ENCODE measurements at places on chromosomes 12 and 14.

GRCh38 chr12:55789893-55790292 is 27.6 kb downstream of the SARNP start:
- no peak for DNase-seq

GRCh38 chr12:123483602-123484248 is 25.8 kb downstream of the SNRNP35 start:
- DNase-seq = peak; percentile 29

DNA sequence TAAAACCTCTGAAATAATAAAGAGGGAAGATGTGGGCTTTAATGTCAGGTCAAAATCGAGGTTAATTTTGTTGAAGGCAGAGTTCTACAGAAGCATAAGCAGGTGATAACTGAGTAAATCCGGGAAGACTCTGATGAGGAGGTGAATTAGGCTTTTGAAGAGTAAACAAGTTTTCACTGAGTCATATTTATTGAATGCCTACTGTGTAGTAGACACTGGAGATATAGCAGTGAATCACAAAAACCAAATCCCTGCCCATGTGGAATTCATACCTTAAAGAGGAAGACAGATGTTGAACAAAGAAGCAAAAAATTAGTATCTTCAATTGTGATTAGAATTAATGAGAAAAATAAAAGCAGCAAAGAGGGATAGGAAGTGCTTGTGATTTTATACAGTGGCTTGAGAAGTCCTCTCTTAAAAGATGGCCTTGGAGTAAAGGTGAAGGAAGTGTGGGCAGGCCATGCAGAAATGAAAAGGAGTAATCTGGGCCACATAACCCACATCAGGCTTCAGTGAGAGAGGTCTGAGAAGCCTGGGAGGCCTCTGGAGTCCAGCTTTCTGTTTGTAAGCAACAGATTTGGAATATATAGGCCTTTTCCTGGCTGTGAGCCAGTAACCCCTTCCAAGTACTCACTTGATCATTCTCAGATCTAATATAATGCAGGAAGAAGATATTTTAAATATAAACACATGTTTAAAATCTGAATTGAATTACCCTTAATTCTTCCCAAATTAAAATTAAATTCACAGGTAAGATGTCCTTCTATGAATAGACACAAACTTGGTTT is 46.7 kb downstream of the BHLHE41 start:
- DNase-seq = no peak

DNA sequence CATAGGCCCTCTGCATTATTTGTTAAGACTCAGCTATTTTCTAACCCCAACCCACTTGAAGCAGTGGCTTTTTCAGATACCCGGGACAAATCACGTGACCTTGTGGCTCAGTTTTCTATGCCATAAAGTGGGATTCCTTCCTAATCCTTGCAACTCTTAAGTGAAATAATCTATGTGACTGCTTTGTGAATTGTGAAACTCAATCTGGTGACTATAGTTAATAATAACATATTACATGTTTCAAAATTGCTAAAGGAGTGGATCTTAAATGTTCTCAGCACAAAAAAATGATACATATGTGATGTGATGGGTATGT is 17.3 kb downstream of the EML1 start:
- no peak for DNase-seq

DNA sequence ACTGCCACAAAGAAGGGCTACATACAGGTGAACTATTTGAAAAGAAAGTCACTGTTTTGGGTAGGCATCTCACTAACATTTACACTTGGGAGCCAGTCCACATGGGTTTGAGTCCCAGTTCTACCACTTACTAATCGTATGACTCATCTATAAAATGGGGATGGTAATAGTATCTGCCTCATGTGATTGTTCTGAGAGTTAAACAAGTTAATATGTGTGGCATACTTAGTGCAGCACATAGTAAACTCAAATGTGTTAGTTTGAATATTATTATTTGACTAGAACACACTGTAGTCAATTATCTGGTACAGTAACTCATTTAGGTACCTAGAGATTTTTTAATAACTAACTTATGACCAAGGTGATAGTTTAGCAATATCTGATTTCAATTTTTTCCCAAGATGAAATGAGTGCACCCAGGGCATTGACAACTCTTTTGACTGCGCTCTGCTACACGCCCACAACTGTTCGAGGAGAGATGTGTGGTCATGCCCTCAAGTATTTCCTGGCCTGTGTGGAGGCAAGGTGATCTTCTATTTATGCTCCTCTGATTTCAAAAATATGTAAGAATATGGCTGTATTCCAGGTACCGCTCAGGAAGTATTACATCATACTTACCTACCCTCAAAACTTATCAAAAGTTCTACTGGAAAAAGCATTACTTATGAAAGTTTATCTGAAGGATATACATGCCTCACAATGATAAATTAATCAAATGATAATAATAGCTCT is 210.6 kb upstream of the EGLN3 start:
- no peak for DNase-seq

GRCh38 chr14:82855912-82856391 is 1322.3 kb upstream of the SEL1L start:
- no peak for DNase-seq

- no peak for DNase-seq
These were observed 293.5 kb upstream of the LRFN5 start for GRCh38 chr14:41313196-41313595.

DNA sequence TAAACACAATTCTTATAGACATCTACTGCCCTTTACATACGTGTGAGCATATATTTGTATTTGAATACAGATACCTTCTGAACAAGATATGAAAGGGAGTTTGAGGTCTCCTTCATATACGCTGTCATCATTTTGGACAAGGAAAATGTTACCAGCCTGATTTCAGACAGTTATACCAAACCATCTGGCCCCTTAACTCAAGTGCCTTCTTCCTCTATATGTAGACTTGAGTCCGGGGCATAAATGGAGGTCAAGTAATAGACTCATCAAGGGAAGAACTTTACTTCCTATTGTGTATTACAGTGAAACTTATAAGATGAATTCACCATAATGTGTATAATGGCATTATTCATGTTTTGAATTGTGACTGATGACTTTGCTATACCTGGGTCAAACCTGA is 52.2 kb downstream of the FAR2 start:
- DNase-seq = no peak

DNA sequence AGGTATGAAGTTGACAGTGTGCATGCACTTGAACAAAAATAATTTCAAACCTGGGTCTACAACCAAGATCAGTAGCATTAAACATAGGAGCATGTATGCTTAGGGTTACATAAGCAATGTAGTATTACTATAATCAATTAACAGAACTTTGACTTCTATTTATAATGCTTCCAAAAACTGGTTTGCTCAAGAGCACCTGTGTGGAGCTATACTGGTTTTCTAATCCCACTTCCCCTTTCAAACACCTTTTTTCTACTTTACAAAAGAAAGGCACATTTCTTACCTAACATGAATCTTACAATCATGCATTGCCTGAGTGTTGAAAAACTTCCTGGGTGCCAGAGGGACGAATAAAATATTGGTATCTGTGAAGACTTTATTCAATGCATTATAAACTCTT is 72.7 kb downstream of the EFCAB11 start:
- DNase-seq = no peak

GRCh38 chr12:121223292-121224285 is 13.7 kb downstream of the P2RX4 start:
- peak; percentile 41 for DNase-seq

- DNase-seq = no peak
These were observed 55.0 kb upstream of the NELL2 start for GRCh38 chr12:44930972-44931600.

DNA sequence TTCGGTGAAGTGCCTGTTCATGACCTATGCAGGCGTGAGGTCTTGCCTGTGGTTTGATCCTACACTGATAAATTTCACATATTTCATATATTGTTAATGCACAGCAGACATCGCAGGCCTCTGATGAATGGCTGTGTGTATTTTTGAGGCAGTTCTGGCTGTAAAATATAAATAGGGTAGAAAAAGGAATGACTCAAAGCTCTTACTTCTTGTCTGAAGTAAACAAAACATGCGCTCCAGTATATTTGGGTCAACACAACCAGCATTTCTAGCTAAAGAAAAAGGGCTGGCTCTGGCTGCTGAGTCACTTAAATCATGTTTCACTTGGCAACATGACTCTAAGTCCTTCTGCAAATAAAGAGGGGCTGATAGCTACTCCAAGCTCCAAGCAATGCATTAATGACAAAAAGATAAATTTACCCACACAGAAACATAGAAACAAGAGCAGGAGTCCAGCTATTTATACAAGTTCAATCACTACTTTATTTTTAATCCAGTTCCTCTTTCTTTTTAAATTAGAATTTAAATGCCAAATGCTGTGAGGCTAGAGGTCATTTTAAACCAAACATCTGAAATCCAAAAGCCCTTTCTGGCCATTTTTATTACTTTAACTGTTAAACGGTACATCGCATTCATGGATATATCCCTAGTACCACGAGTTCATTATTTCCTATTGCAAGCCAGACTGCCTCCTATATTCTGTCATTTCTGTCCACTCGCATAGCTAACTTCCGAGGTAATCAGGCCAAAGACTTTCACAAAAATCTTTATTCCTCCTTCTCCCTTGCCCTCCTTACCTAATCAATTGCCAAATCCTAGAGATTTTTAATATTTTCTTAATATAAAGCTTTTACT is 54.3 kb upstream of the TMCC3 start:
- DNase-seq = no peak

DNA sequence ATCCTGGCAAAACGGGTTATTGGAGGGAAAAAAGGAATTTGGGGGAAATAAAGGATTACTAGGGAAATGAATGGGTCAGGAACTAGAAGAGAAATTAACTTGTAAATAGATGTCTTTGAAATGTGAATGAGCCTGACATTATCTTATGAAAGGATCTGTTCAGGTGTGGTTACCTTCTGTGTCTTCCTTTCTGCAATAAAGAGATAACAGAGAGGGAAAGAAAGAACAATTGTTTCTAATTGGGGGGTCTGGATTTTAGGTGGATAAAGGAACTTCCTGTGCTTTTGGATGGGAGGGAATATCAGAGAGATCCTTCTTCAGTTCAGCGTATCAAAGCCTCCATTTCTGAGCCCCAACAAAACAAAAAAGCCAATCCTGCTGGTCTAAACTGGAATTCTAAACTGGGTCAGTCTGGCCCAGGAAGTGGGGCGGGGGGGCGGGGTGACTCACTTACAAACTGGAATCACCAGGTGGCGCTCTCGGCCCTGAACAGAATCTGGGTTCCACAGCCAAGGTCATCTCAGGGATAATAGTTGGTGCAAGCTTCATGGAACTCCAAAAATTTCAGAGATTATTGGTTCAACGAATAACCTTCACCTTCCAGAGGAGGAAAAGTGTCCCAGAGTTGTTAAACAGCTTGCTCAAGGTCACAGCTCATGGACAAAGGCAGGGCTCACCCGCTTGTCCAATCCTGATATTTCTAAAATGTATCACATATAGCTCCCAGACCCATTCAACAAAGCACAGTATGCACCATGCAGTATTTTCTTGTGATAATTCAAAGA is 15.2 kb upstream of the PEBP1 start:
- peak; percentile 80 for DNase-seq

- no peak for DNase-seq
These were observed 27.8 kb downstream of the NOC4L start for GRCh38 chr12:132171968-132172521.

DNA sequence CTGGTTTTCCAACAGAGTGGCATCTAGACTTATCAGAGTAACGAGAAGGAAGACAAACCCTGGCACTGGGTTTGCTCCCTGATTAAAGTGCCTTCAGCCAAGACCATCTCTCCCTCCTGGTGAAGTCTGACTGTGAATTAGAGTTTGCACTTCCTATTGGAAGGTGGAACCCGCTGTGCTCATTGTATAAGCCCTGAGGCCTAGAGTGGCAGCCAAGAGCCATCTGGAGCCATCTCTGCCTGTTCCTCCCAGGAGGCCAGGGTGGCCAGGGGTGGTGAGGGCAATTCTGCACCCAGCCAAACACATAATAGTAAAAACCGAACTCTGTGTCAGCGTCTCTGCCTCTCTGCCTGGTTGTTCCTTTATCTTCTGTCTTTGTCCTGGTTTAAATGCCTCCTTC is 25.0 kb downstream of the MFAP5 start:
- DNase-seq = no peak

GRCh38 chr12:111467092-111467856 is 61.6 kb downstream of the SH2B3 start:
- no peak for DNase-seq

GRCh38 chr12:100356644-100357223 is at the start of gene SLC17A8:
Gene SLC17A8 (plus strand): TSS chr12:100357074. CDS start chr12:100357392, 318 bp downstream.
- no peak for DNase-seq

DNA sequence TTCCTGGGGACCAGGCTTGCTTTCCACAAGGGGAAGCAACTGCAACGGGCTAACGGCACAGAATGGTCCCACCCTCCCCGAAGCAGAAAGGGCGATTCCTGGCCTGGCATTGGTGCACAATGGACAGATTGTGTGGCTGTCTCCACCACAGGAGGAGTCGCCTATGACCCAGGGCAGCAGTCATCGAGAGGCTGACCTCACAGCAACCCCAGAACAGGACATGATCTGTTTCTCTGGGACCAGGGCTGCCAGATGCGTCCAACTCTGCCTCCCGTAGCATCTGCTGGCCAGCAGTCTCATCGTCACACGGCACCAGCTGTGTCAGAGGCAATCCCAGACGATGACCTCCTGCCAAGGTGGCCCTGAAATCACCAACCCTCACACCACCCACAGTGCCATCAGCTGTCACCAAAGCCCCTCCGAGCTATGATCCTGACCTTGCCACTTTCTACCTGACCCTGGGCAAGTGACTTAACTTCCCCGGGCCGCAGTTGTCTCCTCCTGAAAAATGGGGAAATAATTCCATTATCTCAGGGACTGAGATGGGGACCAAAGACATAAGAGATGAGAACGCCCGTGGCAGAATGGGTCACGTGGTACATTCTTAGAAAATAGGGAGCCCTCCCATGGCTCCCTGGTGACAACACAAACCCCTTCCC is 86.7 kb downstream of the CHGA start:
- DNase-seq = no peak

DNA sequence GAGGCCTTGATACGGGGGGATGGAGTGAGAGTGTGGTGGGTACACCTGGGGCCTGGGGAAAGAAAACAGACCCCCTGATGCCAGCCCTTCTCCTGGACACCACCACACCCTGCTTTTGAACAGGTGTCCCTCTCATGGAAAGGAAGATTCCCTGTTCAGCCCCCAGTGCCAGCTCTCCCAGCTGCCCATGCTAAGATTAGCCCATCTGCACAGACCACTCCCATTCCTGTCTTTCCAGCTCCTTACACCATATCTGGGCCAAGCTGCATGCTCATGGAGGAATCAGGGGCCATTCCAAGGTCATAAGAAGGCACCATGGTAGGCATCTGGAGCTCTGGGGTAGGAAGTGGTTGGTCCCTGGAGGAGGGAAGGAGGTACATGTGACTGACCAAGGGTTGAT is 9.6 kb downstream of the NAB2 start:
- DNase-seq = no peak

- no peak for DNase-seq
These were observed 2.9 kb downstream of the LLPH start for GRCh38 chr12:66127650-66128049.

- no peak for DNase-seq
These were observed 54.7 kb downstream of the PLEKHG3 start for GRCh38 chr14:64758691-64759554.
